ENCODE measurements at places on chromosomes 7 and 10.

DNA sequence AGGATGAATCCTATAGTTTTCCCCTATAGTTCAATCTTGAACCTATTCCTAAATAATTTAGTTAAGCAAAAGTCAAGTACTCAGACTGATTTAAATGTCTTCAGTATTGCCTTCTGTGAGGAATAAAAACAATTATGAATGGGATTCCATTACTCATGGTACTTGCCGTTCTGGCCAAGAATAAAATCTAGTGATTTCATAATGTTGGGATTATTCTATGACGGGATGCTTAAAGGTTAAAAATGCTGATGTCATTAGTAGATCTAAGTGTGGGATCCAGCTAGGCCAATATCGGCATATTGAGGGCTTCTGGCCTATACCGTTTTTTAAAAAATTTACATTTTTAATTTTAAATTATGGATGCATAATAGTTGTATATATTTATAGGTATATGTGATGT lies 5.3 kb downstream of the BPGM start:
- DNase-seq, result no peak

GRCh38 chr7:6250364-6250833 lies 22.0 kb downstream of the CYTH3 start:
- DNase-seq, result peak; percentile 27

GRCh38 chr10:88764110-88764509 lies 4.3 kb downstream of the LIPN start:
- DNase-seq, result no peak

DNA sequence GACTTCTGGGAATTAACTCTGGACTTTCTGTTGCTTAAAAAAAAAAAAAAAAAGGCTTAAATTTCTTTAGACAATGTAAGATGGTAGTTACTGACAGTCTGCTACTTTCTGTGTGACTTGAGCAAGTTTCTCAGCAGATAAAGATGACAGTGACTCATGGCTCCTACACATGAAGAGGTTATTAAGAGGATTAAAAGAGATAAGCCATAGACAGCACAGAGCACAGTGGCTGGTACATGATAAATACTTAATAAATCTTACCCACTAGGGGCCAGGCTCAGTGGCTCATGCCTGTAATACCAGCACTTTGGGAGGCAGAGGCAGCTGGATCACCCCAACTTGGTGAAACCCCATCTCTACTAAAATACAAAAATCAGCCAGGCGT lies 174.8 kb downstream of the JAZF1 start:
- DNase-seq, result no peak

DNA sequence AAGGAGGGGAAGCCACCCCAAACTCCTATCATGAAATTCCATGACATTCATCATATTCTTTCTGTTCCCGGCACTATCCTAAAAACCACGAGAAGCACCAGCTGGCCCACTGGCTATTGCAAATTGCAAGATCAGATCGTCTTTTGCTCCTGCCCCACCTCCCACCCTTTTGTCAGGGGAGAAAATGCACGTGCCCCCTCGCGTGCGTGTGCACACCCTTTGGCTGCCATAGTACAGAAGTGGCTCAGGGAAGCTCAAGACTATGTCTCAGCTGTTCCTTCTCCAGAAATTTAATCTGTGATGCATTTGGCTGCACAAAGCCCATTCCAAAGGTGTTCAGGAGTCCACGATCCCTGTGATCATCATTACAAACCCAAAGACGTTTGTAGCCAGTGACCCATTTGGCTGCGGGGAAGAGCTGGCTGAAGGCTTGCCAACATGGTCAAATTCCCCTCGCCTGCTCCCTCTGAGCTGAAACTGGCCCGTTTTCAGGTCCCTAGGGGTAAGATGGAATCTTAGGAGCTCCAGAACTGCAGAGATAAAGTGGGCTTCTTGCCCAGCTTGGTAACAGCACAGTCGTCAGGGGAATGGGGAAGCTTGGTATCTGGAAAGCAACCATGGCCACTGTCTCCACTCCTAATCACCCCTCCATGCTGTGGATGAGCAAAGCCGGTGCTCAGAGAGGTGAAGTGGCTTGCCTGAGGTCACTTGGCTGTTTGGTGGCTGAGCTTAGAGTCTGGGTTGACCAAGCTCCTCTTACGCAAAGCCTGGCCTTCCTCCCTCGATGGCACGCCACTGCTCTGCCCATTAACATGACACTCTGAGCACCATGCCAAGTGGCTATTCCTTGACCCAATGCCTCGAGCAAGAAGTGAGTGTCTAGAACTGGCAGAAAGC lies 155.4 kb downstream of the NEURL1 start:
- no peak for DNase-seq

DNA sequence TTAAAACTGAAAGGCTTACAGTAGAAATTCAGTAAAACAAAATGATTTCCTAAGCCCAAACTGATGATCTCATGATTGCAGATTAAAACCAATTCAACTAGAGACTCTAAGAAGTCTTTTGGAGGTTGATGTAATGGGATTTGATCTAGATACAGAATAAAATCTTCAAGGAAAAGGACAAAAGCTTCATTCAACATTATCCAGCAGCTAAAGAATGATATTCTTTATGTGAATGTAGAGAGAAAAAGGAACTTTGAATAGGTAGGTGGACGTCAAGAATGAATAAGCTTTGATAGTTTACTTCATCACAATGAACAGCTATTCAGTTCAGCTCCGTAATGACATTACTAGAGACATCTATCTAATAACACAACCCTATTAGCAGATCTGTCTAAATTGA lies 744.4 kb downstream of the PHTF2 start:
- DNase-seq, result no peak

DNA sequence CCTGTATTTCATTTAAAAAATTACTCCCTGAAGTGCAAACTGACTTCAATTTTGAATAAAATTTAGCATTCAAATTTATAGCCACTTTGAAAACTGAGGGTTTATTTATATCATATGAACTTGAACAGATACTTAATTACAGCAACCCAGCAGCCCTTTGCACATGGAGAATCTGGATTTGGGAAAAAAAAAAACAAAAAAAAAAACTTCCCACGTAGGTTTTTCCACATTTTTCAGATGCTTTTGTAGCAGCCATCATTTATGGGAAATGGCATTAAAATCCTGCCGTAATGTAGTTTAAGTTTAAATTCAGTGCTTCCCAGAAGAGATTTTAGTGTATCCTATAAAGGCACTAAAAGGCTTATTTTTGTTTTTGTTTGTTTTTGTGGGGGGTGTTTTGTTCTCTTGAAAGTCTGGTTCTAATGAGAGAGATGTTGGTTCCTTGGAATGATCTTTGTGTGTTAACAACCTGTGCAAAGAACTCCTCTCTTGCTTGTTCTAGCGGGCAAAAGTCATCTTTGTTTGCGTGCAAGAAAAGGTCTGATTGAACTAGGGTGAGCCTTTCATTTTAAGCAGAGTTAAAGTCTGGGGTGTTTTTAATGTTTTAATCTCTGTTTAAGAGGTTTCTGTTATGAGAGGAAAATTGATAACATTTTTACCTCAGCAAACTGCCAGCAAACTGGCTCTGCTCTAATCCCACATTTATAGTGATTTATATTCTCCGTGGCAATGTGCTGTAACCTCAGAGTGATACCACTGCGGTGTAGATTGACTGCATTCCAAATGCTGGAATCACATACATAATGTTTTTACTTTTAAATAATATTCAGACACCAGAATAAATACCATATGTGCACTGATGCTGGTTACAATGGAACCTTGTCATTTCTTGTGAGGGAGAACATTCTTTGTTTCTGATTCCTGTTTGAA lies 105.5 kb downstream of the WNT2 start:
- DNase-seq, result no peak

- no peak for DNase-seq
These were observed 72.4 kb upstream of the MKLN1 start for GRCh38 chr7:131255242-131255641.

DNA sequence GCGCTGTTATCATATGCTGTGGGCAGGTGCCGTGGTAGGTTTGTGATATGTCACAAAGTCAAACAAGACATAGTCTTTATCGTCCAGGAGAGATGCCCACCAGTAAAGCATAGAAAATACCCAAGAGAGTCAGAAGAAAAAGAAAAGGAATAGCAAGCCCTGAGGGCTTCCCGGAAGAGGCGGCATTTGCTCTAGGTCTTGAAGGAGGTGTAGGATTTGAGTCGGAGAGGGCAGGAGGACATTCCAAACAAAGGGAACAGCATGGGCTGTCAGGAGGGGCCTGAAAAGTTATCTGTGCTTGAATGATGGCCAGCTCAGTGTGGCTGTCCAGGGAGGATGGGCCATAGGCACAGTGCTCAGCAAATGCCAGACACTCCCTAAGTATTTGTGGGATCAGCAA lies 42.2 kb downstream of the COL13A1 start:
- DNase-seq, result no peak

Data from ELR (cell line).